ENCODE measurements at places on chromosomes 1 and 21.

GRCh38 chr1:34777519-34778321, 3.3 kb upstream of the GJB3 start:
- DNase-seq = no peak

DNA sequence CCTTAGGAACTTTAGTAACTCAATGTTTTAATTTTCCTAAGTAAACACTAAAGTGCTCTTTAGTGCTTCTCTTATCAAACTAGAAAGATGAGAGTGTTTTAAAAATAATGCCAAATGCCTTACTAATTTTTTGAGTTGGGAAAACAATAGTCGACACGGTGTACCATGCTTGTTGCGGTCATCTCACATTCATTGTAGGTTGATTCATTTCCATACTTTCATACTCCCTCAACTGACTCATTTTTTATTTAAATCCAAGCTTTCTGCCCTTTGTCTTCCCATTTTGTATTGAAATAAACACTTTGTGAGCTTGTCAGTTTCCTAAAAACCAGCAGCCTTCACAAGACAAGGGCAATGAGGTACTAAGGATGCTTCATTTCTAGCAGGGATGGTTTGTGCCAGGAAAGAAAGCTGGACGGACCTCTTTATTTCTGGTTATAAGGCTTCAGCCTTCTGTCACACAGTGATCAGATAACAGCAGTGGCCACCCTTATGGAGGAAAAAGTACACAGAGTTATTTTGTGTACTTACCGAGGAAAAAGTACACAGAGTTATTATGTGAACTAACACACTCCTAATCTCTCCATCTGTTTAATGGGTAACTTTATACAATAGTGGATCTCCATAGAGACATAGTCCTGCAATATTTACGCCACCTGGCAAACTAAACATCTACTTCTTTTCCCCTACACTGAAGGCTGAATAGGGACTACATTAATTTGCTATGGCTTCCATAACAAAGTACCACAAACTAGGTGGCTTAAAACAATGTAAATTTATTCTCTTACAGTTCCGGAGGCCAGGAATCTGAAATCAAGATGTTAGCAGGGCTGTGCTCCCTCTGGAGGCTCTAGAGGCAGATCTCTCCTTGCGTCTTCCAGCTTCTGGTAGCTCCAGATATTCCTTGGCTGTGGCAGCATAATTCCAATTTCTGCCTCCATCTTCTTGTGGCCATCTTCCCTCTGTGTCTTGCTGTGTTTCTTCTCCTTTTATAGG, 13.0 kb upstream of the CCDC190 start:
- DNase-seq = no peak

DNA sequence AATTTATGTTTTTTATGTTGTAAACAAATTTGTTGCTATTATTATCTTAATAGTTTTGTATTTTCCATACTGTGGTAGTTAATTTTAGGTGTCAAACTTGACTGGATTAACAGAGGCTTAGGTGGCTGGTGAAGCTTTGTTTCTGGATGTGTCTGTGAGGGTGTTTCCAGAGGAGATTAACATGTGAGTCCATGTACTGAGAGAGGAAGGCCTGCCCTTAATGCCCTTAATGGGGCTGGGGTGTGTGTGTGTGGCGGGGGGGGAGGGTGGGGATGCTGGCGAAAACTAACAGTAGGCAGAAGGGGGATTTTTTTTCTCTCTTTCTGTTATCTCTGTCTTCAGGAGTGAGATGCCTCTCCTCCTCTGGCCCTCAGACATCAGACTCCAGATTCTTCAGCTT, 1.9 kb downstream of the OR14A16 start:
- DNase-seq = no peak

- DNase-seq = peak; percentile 46
Observed at GRCh38 chr1:201480231-201481003, 11.4 kb upstream of the PHLDA3 start.

GRCh38 chr1:230072866-230073265, 5.8 kb downstream of the GALNT2 start:
- DNase-seq = no peak

DNA sequence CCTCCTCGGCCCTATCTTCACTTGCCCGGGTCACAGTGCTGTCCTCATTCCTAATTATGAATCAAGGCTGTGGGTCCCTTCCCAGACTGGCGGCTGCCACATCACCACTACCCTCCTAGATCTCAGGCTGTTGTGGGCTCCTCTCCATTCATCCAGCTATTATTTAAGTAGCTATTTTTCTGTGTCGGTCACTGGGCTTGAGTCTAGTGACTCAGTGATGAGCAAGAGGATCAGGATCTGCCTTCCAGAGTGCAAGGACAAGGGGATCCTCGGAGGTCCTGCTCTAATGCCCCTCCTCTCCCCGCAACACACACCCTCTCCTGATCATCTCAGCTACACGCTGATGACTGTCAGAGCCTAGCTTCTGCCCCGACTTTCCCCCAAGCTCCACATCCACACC, 34.1 kb downstream of the CDCP2 start:
- DNase-seq = no peak

DNA sequence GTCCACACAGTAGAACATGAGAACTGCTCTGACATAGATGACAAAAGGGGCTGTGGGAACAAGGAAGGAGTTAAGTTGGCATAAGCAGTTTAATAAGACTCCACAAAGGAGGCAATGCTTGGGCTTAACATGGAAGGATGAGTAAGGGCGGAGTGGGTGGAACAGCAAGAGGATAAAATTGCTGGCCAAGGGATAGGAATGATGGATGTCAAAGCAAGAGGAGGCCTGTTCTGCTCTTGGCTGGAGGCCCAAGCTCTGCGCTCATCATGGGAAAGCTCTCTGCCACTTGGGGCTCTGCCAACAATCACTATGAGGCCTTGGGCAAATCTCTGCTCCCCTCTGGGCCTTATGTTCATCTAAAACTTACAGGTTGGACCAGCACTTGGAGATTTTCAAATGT, 98.3 kb upstream of the CAMK1G start:
- no peak for DNase-seq

GRCh38 chr1:3103967-3104677, 35.1 kb downstream of the PRDM16 start:
- no peak for DNase-seq

DNA sequence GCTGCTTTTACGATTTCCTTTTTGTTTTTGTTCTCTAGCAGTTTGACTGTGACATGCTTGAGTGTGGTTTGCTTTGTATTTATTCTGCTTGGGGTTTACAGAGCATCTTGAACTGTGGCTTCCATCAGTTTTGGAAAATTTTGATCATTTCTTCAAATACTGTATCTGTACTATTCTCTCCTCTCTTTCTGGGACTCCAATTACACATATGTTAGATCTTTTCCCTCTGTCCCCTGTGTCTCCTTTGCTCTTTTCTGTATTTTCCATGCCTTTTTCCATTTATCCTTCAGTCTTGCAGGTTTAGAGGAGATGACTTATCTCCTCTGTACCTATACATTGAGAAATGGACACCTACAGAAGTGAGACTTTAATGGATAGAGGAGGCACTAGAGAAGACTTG, 31.7 kb downstream of the COQ8A start:
- no peak for DNase-seq

GRCh38 chr1:31040038-31040437, 25.5 kb downstream of the PUM1 start:
- no peak for DNase-seq

GRCh38 chr1:117638141-117638540, 32.3 kb downstream of the TENT5C start:
- DNase-seq = no peak

- DNase-seq = no peak
Observed at GRCh38 chr1:152855661-152856060, 4.1 kb upstream of the LCE7A start.

DNA sequence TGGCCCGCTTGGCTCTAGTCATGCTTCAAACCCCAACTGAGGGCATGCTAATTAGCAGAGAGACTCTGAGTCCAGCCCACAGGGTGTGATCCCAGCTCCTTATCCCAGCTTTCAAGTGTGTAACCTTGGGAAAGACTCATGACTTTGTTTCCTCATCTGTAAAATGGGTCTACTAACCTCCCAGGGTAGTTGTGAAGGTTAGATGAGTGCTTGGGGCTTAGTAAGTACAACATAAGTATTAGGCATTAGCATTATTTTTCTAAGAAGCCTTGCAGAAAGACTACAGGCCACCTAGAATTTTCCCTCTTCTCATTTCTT, 2.8 kb downstream of the MYOM3 start:
- no peak for DNase-seq

DNA sequence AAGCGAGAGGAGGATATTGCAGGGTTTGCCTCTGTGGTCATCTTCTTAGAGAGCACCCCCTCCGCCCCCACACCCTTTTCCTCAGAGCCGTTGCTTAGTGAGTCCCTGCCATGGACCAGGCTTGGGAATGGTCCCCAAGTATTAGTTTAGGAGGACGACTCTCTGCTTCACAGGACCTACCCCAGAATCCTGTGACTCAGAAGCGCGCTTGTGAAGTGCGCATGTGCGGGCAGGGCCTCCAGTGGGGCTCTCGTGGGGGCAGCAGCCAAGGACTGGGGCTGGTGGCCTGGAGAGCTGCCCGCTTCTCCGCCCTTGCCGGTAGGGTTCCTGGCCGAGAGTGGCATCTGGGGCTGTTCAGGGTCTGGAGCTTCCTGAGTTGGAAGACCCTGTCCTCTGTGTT, 37.3 kb upstream of the HMGN1 start:
- DNase-seq = no peak

- no peak for DNase-seq
Observed at GRCh38 chr1:155918660-155919059, 7.5 kb upstream of the RIT1 start.

DNA sequence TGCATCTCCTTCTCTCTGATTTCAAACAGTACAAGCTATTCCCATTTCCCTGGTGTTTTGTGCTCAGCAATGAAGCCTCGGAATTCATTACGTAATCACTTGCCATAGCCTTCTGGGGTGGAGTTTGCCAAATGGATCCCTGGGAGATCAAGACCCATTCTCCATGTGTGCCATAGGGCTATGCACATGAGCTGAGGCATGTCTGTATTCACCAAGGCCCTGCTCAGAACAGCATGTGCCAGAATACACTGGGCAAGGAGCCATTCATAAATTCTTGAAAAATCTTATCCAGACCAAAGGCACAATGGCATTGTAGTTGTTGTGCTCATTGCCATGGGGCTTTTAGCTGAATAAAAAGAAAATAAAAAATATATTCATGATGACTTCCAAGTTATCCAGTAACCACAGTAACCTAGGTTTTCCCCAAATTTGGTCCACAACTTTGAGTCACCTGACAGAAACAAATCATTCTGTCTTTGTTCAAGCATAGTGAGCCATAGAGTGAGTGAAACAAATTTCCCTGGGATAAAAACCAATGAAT, 53.0 kb downstream of the CRB1 start:
- no peak for DNase-seq

DNA sequence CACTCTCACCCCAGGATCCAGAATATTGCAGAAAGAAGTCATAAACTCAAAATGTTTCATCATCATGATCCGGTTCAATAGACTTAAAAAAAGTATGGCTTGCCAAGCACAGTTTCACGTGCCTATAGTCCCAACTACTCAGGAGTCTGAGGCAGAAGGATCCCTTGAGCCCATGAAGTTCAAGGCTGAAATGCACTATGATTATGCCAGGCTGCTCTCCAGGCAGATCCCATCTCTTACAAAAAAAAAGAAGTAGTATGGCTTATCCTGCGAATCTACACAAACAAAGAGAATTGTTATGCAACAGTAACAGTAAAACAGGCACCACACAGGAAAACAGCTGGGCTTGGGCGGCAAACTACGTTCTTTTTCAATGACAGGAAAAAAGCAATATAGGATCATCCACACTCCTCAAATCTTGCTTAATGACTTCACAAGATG, 76.2 kb downstream of the EIF4G3 start:
- no peak for DNase-seq

DNA sequence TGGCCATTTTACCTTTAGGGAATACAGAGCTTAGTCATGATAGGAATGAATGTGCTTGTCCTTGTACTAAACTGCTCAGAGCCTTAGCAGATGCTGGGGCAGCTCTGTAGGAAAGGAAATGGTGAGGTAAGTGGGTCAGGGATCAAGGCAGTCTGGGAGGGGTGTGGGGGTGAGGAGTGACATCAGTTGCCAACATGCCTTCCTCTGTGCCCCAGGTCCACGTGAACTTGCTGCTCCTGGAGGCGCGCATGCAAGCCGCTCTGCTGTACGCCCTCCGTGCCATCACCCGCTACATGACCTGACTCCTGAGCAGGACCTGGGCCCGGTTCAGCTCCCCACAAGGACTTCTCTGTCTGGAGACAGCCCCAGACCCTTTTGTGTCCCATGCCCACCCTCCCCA, 21.2 kb downstream of the SESN2 start:
- DNase-seq = no peak

GRCh38 chr1:226831953-226832352, 38.5 kb upstream of the PSEN2 start:
- DNase-seq = no peak

DNA sequence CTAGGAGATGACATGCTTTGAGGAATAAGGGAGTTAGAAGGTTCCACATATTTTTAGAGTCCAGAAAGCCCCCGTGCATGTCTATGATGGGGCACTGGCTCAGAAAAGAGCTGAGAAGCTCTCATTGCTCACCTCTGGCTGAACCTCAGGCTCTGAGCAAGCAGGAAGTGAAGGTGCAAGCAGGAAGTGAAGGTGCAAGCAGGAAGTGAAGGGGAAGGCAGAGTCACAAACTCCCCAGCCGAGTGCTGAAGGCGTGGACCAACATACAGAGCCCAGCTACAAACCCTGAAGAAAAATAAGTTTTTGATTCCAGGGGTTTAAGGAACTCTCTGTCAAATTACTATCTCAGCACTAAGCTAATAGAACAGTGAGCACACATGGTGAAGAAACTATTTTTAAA, 7.0 kb downstream of the KRTAP10-8 start:
- DNase-seq = peak; percentile 40

GRCh38 chr1:221782970-221783369, 41.1 kb upstream of the DUSP10 start:
- no peak for DNase-seq

DNA sequence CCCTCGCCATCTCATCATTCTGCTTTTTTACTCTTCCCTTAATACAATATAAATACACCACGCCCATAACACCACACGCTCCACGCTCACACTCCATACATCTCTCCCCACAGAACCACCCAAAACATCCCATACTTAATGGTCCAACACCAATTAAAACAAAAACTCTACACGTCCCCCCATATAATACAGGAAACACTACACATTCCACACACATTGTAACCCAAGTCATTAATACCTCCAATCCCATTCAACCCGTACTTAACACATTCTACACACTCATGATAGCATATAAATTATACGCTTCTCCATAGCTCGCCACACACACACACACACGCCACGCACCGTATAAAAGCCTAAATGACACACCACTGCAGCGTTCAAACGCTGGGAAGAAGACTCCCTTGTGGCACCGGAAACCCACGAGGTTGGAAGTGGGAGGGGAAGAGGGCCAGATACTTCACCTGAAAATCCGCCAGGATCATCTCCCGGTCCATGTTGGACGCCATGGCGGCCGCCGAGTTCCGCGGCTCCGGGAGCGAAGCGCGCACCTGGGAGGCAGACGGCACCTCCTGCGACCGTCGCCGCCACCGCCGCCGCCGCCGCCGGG, 659 bp downstream of the FAF1 start:
- peak; percentile 24 for DNase-seq

- DNase-seq = no peak
Observed at GRCh38 chr1:186896211-186896610, 67.5 kb downstream of the PLA2G4A start.
